IMR-90 (cell line): ENCODE measurements at places on chromosomes 4 and X. TPM values are rescaled to one million over a fixed set of nuclear protein-coding genes. Genes with fewer than 3 reads are reported as not detected.

The NAP1L2 gene
- 0.03 TPM in 1 of 2 replicates, not detected in the other for polyA plus RNA-seq

The CITED1 gene
- 0.24 TPM in 1 of 2 replicates, not detected in the other for polyA plus RNA-seq

The HPRT1 gene
- 26.9 and 30.3 TPM in 2 replicates for polyA plus RNA-seq

The AWAT2 gene
- polyA plus RNA-seq = not detected in 2 replicates

The DUX4 gene
- polyA plus RNA-seq = not detected in 2 replicates

The EGFL6 gene
- not detected in 2 replicates for polyA plus RNA-seq

DNA sequence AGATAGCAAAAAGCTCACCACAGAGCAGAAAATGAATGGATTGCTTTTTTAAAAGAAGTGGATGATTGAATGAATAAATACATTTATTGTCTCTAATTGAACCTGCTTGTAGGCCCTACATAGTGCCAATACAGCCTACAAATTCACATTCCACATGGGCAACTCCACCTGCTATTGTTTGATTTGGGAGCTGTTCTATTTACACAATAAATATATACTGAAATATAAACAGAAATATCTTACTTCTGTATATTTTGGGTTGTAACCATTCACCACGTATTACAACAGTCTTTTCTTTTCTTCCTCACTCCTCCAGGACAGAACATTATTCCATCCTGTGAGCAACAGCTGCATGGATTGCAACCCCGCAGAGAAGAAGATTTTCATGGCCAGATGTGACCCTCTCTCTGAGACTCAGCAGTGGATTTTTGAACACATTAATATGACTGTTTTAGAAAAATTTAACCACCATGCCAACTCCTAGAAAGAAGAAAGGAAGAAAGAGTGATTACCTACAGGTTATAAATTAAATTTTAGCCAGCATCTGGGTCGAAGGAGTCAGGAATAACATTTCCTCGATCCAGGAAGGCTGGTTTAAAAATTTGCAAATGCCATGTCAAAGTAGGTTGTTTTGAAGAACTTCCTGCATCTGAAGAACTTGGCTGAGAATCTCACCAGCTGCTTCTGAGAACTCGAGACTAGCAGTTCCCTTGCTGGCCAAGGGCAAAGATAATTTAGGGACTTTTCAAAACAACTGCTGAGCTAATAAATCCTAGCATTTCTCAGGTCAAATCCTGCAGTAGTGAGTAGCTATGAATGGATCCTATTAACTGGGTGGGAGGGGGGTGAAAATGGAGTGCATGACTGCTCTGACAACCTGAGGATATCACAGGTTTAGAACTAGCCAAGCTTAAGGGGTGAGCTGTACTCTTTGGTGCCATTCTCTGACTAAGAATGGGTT is 128.7 kb upstream of the GALNT7 start:
- peak; percentile 4 for DNase-seq

DNA sequence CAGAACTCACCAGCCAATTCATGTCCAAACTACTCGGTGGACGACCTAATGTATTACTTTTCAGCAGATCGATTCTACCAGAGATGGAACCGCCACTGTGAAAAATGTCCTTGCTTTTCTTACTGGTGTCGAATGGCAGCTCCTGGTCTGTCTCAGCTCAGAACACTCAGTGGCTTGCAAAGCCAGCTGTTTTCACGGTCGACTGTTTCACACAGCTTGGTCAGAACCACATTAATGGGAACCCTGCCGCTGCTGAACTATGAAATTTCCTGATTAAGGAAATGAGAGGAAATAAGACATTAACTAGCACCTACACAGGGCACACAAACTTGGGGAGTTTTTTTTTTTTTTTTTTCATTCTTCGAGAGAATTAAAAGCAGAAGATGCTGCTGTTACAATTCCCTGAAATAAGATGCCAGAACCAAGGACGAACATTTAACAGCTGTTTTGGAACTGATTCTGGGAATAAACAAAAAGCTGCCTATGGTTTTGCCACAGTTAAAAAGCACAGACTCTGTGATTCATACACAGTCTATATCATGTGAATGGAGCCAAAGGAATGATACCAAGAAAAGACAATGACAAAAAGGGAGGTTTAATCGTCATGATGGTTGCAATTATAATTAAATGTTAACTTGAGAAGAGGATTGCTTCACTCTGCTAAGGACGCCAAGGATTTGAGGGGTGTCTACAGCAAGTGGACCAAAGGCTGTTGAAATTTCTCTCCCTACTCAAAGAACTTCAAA is 31.3 kb downstream of the SUPT20HL2 start:
- peak; percentile 31 for DNase-seq

DNA sequence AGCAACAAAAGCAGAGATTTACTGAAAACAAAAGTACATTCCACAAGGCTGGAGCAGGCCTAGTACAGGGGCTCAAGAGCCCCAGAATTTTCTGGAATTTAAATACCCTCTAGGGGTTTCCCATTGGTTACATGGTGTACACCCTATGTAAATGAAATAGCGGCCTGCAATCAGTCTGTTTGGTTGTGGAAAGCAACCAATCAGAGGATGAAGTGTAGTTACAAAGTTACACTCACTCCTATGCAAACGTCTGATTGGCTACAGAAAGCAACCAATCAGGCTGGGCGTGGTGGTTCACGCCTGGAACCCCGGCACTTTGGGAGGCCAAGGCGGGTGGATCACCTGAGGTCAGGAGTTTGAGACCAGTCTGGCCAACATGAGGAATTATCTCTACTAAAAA is 13.8 kb upstream of the TXLNG start:
- DNase-seq = no peak

DNA sequence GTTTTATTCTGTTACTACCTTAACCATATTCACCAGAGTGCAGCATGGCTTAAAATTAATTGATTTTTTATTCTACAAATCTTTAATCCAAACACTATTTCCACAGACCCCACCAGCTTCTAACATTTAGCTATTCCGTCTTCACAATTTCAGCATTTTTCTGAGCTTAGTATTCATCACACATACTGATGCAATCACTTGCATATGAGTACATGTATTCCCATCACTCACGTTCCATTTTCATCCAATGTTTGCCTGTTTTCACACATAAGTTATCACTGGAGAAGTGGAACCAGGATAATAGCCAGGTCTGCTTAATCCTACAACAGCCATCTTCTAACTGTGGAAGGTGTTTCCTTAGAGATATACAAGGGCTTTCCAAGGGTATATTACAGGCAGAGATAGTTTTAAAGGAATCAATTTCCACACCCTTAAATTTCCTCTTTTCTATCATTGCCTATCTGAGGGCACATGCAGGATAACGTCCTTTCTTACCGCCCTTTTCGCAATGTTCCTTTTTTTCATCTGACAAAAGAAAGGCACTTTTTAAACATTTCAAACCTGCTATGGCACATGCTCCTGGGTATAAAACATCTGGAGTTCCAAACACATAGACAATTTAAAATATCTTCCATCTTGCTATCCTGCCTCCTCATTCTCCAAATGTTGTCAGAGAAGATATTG is 115.8 kb downstream of the CORIN start:
- no peak for DNase-seq

DNA sequence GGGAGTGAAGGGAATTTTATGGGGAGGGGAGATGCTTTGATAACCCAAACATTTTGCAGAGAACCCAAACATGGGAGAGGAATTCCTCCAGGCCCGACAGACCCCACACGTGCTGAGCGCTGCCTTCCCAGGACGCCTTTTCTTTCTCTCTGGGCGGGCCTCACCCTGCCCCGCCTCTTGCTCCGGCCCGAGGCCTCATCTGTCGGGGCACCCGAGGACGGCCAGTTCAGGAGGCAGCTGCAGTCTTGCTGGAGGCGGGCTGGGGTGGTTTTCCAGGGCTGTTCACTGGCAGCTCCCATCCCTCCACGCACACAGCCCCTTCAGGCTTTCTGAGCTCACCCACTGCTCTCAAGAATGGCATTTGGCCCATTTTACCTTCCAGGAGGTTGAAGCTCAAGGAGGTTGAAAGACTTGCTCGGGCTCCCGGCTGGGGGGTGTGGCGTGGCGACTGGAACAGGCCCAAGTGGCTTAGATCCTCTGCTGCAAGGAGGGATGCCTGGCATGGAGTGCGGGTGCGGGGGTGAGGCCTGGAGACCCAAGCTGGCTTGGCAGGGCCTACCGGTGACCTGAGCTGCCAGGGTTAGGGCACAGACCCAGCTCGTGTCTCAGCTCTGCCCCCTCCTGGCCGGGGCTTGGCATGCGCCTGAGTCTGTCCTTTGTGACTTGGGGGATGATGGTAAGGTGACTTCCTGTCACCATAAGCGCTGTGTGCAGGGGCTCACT is 99.2 kb downstream of the PSAPL1 start:
- DNase-seq = peak; percentile 4
